ENCODE measurements at places on chromosomes 1 and 21.

DNA sequence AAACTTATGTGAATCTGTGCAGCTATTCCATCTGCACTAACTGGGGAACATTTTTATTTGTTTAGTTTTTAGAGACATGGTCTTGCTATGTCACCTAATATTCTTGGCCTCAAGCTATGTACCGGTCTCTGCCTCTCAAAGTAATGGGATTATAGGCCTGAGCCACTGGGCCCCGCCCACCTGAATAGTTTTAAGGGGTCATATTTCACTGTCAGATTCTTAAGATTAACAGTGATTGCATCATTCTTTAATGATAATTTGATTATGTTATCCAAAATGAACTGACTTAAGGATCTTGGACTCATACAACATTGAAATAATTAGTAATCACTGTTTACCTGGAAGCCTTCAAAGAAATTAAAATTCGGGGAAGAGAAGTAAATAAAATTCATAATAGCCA is 12.6 kb upstream of the KLF18 start:
- no peak for DNase-seq

GRCh38 chr1:59115865-59116264 is 181.0 kb upstream of the FGGY start:
- no peak for DNase-seq

DNA sequence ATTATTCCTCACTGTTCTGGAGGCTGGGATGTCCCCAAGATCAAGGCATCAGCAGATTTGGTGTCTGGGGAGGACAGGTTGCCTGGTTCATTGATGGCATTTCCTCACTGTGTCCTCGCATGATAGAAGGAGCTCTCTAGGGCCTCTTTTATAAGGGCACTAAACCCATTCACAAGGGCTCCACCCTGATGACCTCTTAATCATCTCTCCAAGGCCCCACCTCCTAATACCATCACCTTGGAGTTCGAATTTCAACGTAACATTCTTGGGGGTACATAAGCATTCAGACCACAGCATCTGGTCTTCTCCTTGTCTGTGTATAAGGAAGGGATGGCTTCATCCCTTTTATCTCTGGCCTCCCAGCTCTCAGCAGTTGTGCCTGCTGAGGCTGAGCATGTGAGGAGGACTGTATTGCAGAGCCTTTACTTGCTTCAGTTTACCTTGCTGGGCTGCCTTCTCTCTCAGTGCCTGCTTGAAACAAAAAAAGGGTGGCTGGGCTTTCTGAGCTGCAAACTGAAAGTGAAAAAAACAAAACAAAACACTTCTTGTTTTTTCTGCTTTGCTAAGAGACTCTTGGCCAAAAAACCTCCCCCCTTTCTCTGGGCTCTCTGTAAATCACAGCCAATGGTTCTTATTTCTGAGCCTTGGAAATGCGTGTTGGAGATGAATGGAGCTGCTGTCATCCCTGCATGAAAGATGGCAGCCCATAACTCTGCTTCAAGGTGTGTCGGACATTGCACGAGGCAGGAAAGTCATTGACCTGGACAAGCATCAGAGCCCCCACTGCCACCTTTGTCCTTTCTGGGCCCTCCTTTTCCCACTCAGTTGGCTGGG is 75.8 kb downstream of the RHOU start:
- DNase-seq = no peak

- no peak for DNase-seq
Observed at GRCh38 chr1:9245230-9245619, 10.7 kb downstream of the H6PD start.

- DNase-seq = no peak
Observed at GRCh38 chr1:74584185-74584584, 71.8 kb upstream of the LRRC53 start.

DNA sequence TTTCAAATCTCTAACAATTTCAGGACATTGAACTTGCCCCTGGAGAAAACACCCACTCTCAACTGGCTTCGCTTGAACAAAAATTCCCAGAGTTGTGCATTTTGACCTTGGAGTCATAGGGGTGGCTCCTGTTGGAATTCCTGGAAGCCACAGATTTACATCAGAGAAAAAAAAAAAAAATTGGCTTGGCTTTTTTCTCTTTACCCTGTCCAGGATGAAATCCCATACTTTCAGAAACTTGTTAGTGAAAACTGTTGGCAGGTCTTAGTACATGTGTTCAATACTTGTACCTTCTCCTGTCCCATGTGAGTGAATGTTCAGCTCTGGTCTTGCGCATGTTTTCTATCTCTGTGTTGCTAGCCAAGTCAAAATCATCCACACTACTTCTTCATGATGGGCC is 228.8 kb downstream of the TGFB2 start:
- DNase-seq = no peak

GRCh38 chr1:156648951-156649350 is 7.0 kb downstream of the BCAN start:
- DNase-seq = no peak

- peak; percentile 67 for DNase-seq
Observed at GRCh38 chr1:21270086-21270689, 20.1 kb downstream of the ECE1 start.

GRCh38 chr1:160997323-160998038 is 23.5 kb downstream of the F11R start:
- no peak for DNase-seq

DNA sequence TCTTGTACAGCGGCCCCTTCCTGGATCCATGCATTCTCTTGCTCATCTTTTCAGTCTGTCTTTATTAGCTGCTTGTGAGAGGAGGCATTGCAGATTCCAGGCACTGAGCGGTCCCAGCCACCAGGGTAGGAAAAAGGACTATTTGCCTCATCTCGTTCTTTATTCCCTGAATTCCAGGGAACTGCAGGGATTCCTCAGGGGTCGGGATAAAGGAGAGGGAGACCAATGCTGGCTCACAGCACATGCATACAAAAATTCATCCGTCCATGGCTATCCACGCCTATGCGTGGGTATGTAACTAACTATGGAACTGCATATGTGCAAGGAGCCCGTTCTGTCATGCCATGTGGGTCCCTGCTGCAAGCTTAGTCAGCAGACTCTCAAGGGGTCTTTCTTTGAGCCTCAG is 879 bp upstream of the PLPPR5 start:
- no peak for DNase-seq
